Muscle of leg (tissue), 16 donors: ENCODE measurements at places on chromosomes 5 and 9.
A peak's percentile ranks its signal among the peaks of the same experiment; 100 is the strongest.

DNA sequence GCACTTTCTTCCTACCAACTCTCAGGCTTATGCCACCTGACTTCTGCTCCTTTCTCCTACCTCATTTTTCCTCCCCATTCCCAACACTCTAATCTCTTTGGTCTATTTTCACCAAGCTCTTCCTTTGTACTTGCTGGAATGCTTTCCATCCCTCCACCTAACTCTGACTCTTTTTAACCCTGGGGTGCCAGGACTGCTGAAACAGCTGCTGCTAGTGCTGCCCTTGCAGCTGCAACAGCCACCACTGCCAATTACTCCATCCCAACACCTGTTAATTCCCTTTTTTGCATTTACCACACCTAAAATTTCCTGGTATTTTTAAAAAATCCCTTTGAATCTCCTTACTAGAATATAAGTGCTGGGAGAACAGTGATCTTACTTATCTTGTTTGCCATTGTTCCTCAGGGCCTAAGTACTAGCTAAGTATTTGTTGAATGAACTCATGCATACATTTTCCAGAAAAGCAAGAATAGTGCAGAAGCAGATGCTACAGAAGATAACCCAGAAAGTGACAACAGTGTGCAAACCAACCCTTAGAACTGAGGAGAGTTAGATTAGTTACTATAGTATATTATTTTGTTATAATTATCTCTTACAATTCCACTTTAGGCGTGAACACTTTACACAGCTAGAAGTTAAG is 11.5 kb downstream of the NADK2 start:
- DNase-seq = peak; percentile 20

- DNase-seq = no peak
These were observed 107.0 kb upstream of the PCA3 start for GRCh38 chr9:76657265-76657664.

DNA sequence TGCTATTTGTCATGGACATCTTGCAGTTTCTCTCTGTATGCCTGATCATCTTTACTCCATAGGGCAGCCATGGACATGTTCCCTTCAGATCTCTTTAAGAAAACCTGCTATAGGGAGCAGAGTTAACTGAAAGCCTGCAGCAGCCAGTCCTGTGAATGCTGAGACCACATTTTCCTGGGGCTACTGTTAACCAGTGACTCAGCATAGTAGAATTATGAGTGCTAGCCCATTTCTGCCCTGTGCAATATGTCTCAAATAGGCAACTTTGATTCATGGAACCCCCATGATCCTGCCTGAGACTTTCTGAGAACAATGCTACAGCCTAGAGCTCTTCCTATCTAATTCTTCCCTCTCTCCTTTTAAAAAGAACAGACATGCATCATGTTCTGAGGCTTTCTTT is 624.2 kb downstream of the CHSY3 start:
- DNase-seq = no peak

DNA sequence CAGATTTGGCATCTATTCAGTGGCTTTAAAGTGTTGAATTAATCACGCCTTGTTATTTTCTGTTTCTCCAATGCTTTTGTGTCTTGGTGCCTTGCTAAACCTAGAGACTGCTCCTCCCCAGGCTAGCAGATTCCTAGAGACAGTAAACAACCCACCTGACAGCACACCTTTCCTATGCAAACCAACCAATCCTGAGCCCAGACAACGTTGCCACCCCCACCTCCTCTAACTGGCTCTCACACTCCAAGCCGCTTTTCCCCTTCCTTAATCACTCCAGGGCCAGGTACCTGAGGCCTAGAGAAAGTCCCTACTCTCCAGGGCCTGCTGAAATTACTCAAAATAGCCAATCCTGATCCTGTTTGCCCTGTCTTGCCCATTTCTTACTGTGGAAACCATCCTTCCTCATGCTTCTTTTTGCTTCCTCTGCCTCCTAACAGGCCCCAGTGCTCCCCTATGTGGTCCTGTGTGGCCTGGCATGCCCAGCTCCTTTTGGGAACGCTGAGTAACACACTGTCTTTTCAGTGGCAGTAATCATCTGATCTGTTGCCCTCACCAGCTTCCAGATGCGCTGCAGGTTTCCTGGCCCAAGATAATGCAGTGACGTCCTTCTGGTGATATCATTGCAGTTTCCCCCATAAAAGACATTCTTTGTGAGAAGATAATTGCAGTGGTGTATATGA is 53.4 kb downstream of the GAS1 start:
- no peak for DNase-seq

DNA sequence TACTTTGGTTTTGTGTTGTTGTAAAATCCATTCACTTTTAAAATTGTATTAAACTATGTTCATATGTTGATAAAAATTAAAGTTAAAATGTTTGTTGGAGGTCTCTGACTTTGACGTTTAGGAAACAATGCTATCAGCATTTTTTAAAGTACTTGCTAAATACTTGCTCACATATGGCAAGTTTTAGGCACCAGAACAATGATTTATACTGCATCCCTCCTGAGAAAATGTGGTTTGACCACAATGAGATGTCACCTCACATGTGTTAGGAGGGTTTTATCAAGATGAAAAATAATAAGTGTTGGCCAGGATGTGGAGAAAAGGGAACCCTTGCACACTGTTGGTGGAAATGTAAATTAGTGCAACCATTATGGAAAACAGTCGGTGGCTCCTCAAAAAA is 180.8 kb downstream of the HSD17B3 start:
- DNase-seq = no peak

GRCh38 chr9:74736646-74737045 is 151.1 kb downstream of the TRPM6 start:
- DNase-seq = no peak

GRCh38 chr5:573976-574375 is 38.2 kb upstream of the CEP72 start:
- DNase-seq = no peak
